ENCODE measurements at places on chromosomes 11 and 22.

GRCh38 chr11:45031912-45032519 is 81.3 kb upstream of the TP53I11 start:
- DNase-seq = no peak

DNA sequence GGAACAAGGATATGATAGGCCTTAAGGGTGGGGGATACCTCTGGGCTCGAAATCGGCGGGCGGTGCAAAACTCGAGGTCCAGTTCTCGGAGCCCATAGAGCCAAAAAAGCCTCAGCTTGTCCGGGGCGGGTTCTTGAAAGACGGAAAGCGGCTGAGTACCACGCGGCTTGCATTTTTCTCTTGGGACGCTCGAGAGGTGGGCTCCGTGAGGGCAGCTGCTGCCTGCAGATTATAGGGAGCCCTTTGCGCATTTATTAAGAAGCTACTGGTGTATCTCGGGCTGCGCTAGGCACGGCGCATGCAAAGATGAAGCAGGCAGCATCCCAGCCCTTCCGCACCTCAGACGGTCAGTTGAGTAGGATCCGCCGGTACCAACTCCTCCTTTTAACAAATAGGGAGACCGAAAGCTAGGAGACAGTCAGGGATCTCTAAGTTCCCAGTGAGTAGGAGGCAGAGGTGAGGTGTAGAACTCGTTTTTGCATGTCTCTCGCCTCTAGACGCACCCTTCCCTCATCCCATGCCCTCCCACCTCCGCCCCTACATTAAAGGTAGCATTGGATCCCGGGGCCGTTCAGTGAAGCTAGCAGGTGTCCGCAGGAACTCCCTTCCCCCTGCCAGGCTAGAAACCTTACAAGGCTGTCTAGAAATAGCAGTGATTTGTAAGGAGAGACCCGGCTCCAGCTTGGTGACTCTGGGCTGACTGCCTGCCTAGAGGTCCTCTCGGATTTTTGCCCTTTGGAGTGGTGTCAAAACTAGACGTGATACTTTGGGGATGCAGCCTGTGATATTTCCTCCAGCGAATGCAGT is 768 bp downstream of the LDHA start:
- DNase-seq = no peak

DNA sequence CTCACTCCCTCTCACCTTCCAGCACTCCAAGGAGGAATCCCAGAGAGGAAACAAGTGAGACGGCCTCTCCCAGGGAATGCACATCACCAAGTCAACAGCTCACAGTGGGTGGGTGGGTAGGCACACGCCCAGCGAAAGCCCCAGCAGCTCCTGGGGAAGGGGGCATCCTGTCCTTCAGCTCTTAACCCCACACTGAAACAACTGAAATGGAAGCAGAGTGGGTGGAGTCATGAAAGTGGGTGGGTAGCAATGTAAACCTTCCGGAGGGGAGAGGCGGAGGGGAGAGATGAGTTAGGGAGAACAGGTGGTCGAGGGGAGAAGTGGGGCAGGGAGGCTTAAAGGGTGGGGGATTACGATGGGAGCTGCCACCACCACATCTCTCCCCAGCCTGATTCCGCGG is 5.4 kb downstream of the MCHR1 start:
- DNase-seq = no peak

DNA sequence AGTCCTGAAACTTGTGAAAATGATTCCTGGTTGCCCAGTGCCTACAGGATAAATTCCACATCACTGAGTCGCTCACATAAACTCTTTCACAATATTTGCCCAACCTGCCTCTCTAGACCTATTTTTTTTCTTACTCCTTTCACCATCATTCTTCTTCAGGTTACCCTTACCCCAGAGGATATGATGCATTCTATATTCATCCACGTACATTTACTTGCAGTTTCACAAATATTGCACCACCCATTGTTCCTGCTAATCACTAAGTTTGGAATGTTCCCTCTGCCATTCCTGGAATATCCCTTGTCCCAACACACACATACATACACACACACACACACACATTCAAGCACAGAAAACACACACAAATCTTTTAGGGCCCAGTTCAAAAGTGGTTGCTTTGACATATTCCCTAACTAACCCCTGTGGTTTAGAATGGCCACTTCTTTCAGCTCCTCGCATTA is 379.5 kb downstream of the ETS1 start:
- no peak for DNase-seq

GRCh38 chr22:44668190-44668885 is 33.7 kb upstream of the PRR5 start:
- DNase-seq = peak; percentile 47

DNA sequence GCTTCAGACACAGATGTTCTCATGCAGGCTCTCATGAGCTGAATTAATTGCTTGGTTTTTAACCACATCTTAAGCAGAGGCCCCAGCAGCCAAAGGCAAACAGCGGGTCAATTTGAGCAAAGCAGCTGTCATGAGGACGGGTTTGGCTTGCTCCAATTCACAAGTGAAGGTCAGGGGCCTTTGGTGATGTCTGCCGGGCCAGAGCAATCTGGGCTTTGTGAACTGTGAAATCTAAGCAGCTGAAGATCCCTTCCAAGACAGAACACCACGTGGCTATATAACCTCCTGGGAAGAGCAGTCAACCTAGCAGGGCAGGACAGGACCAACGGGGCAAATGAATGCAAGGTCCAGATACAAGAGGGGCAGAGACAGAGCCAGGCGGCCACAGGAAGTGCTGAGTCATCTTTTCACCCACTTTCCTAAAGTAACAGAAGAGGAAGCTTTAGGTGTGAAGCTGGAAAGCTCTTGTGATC is 187.3 kb upstream of the B3GAT1 start:
- no peak for DNase-seq

GRCh38 chr11:9138612-9139579 is 47.5 kb upstream of the SCUBE2 start:
- no peak for DNase-seq
